ENCODE measurements at places on chromosomes 3 and 15.

GRCh38 chr3:184746131-184747120, 34.6 kb upstream of the MAGEF1 start:
- DNase-seq = no peak

- no peak for DNase-seq
These were observed 435.1 kb downstream of the MAGI1 start for GRCh38 chr3:65603631-65604030.

DNA sequence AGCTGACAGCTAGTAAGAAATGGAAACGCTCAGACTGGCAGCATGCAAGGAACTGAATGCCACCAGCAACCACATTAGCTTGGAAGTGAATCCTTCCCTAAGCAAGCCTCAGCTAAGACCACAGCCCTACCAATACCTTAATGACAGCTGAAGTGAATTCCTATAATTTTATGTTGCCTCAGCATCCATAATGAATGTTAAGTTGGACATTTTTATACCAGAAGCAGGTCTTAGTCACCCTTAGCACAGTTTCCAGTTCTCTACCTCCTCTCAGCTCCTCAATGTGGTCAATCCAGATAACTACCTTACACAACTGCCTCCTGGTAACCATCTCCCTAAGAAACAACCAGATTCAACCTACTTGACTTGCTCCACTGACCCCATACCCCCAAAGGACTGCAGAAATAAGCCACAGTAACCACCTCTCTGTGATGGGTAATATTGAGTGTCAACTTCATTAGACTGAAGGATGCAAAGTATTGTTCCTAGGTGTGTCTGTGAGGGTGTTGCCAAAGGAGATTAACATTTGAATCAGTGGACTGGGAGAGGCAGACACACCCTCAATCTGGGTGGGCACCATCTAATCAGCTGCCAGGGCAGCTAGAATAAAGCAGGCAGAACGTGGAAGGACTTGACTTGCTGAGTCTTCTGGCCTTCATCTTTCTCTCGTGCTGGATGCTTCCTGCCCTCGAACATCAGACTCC, 33.5 kb downstream of the NEDD4 start:
- no peak for DNase-seq

GRCh38 chr15:73617301-73617831, 15.8 kb downstream of the NPTN start:
- no peak for DNase-seq

- DNase-seq = no peak
These were observed 45.2 kb downstream of the GASK1A start for GRCh38 chr3:43024181-43024885.

DNA sequence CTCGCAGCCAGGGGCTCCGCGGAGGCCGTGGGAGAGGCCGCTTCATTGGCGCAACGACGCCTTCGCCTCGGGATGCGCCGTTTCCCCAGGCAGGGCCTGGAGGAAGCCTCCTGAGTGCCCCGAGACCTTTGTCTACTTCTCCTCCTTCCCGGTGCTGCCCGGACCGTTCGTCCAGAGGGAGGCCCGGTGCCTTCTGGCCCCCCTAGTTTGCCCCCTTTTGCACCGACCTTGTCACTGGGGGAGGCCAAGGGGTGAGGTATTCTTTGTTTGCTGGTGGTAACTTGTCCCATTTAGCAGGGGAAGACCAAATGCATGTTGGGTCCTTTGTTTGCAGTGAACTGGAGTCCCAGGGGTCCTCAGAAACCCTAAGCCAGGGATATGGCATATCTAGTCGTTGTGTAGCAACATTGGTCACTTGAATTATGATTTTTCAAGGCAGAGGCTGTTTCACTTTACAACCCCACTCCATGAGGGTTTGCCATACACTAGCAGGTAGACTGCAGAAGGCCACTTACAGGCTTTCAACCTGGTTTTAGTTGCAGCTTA, 615 bp downstream of the DHX30 start:
- no peak for DNase-seq
